ENCODE measurements at places on chromosomes 3 and 15.

- DNase-seq, result no peak
These were observed 39.5 kb downstream of the OXSR1 start for GRCh38 chr3:38204599-38205471.

DNA sequence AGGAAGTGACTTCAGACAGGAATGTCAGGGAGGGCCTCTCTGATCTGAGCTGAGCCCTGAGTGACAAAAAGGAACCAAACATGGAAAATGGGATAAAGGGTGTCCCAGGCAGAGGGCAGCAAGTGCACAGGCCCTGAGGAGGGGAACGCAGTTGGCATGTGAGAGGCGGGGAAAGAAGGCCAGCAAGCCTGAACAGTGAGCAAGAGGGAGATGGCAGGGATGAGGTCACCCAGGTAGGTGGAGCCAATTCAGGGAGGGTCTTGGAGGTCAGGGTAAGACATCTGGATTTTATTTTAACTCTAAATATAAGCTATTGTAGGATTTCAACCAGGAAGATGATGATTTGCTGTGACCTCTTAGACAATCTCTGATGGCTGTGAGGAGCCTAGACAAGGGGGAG lies 167.7 kb downstream of the LRTM1 start:
- DNase-seq, result no peak

- no peak for DNase-seq
These were observed 29.8 kb upstream of the PLA2G4E start for GRCh38 chr15:42050484-42051255.

DNA sequence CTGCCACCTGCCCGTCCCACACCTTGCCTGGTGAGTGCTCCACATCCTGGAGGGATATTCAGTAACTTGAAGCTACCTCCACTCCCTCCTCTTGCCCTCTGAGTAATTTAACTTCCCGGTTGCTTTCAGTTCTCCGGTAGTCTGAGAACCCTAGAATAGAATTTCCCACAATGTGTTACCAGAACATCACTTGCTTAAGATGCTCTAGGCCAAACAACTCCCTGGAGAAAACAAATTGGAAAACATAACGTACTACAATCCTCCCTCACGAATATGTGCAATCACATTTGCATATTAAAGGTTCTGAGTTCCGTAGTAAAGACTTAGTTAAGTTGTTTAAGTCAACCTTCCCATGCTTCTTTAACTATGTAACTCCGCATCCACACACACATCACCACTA lies 44.8 kb downstream of the SLCO2A1 start:
- DNase-seq, result no peak

DNA sequence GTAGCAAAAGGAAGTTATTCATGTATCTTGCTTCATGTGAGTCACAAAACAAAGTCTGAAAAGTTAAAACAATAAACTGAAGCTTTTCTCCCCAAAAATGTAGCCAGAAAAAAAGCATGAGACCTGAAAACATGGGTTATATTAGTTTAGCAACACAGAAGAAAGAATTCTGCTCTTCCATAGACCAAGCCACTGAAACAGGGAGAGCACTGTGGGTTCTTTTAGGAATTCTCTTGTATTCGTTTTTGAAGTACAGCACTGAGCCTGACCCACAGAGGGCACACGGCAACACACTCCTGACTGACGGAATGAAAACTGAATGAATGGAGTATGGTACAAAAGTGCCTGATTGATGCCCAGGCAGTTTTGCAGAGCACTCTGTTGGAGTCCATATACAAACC lies 66.6 kb downstream of the TM4SF4 start:
- no peak for DNase-seq

DNA sequence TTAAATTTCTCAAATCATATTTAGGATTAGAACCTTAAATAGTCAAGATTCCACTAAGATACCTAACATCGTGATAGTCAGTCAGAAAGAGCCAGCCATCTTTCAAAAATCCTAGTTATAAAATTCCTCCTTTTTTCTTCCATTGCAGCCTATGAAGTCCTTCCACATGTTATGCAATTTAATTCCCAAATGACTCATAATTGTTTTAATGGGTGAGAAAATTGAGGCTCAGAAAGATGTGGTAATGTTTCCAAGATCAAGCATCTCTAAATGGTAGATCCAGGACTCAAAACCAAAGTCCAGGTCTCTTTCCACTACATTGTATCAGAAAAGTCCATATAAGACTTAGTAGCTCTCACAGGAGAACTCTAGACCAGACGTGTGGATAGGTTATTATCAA lies 9.5 kb downstream of the CFAP44 start:
- DNase-seq, result no peak

GRCh38 chr15:73751899-73752805 lies 999 bp downstream of the INSYN1 start:
- no peak for DNase-seq

DNA sequence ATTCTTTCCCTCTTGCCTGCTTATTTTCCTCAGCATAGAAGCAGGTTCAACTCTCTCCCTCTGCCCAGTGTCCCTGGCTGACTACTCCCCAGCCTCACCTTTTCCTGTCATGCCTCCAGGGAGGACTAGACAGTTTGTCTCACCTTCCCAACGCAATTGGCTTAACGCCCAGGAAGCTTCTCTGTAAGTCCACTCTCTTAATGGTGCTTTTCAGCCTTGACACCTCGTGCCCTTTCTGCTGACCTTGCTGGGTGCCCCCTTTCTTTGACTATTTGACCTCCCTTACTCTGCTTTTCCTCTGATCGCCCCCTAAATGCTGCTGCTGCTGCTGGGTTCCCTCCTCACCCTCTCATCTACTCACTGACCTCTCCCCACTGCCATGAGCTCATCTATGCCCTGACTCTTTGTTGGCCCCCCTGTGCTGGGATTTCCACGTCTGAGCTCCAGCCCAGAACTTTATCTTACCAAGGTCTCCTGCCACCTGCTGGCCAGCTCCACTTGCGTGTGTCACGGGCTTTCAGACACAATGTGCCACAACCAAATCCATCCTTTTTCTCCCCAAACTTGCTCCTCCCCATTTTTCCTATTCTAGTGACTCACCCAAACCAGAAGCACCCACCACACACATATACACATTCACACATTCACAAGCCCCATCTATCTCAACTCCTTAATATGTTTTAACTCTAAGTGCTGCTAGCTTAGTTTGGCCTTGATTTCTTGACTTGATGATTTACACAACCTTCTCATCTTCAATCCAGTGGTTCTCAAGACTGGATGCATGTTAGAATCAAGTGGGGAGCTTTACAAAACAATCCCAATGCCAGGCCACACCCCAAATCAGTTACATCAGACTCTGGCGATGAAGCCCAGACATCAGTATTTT lies 16.6 kb downstream of the EPB42 start:
- DNase-seq, result peak; percentile 55

GRCh38 chr15:75636026-75636425 lies 4.0 kb downstream of the IMP3 start:
- DNase-seq, result no peak

DNA sequence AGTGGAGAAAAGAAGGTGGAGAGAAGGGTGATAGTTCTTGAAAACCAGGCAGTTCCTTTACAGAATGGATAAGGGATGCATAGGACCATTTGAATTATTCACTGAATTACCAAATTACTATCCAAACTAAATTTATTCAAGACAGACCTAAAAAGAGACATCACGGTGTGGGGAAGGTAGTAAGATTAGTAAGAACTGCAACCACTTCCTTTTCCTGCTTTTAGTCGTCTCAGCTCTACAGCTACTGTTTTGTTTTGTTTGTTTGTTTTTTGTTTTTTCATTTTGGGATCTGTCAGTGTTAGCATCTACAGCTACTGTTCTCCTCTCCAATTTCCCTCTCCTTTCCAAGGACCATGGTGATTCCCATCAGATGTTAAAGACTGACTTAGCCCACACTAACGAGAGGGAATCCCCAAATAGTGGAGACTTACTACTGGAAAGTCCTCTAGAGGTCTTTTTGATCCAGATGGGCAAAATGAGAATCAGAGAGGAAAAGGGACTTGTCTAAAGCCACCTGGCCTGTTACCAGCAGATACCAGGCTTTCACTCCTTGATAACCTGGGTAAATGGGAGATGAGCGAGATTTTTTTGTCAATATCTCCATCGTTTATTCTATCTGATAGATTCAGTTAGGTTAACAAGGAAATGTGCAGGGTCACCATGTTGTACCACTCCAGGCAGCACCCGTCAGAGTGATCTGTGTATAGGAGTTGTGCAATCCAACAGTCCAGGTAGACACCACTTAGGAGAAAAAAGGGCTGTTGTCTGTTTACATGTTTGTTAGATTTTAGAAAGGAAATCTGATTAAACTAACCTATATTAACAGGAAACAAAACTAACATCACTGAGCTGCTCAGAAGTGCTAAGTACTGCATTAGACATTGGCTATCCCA lies 6.0 kb downstream of the HCLS1 start:
- DNase-seq, result no peak

GRCh38 chr3:29521293-29521692 lies 240.4 kb downstream of the RBMS3 start:
- no peak for DNase-seq

DNA sequence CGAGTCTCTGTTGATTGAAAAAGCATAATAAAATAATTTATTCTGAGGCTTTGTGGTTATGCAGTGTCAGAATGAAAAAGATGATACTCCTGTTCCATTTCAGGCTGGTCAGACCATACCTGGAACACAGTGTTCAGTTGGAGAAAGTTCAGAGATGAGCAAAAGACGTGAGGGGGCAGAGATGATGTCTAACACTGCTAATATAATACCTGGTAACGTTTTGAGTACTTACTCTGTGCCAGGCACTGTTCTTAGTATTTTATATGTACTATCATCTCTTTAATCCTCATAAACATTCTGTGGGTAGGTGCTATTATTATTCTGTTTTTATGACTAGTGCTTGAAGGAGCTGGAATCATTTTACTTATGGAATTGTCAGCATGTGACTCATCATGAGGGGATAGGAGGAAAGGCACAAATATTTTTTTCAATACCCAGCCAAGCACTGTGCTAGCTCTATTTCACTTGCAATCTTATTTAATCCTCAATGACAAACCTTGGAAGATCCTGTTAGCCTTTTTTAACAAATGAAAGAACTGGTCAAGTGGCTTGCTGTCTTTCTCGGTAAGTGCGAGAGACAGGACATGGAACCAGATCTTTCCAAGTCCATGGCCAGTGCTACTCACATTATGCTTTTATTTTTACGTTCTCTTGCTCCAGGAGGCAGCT lies 31.8 kb downstream of the IQGAP1 start:
- DNase-seq, result no peak

GRCh38 chr3:105397974-105398373 lies 31.3 kb downstream of the ALCAM start:
- DNase-seq, result no peak

DNA sequence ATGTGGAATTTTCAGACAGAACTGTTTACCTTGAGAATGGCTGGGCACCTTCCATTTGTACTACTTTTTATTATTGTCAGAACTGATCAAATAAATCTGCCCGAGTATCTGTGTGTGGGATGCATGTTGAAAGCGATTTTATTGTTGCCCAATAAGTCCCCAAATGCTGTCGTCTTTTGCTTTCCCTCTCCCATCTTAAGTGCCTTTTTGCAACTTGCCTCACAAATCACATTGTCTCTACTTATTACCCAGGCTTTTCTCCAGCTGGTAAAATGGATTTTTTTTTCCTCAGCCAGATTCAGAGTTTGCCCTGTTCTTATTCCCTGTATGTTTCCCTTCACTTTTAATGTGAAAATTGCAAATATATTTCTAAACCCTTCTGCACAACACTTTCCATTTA lies 163.1 kb downstream of the CNTN4 start:
- no peak for DNase-seq

DNA sequence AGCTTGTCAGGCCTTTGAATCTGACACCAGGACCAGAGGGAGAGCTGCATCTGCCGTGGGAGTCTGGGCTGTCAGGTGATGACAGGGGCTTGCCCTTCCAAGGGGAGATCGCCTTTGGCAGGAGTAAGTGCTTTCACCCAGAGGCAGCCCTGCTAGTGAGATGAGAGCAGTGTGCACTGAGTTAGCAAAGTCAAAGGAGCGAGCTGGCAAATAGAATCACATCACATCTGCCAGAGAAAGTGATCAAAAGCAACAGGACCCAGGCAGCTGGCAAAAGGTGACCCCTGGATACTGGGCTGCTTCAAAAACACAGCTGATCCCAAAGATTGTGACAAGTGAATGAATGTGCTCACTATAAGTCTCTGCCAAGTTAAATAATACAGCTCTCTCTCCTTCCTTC lies 36.1 kb upstream of the PYDC2 start:
- no peak for DNase-seq

- DNase-seq, result no peak
These were observed 12.6 kb downstream of the FAM107A start for GRCh38 chr3:58564456-58565160.

- no peak for DNase-seq
These were observed 98.2 kb upstream of the CHD2 start for GRCh38 chr15:92801774-92802464.

GRCh38 chr3:67176396-67176795 lies 178.3 kb downstream of the KBTBD8 start:
- DNase-seq, result no peak

GRCh38 chr15:64938192-64938591 lies 26.5 kb downstream of the ANKDD1A start:
- no peak for DNase-seq

DNA sequence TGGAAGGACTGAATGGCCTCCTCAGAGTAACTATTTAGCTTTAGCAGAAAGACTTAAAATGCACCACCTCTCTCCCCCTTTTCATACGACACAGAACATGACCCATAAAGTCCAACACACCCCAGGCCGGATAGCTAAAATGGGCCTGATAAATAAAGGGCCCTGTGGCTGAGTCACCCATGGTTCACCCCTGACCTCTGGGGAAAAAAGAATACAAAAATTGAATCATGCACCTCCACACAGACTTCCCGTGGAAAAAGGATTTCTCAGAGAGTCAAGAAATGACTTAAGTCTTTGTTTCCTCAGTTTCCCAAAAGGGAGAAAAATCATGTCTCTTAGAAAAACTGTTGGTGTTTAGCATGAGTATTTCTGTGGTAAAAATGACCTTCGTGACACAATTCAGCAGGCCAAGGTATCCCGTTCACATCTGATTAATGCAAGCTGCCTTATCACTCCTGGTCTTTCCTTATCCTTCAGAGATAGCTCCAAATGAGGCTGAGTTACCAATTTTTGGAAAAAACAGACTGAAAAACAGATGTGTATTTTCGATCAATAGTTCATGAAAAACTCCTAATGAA lies 34.0 kb upstream of the ARHGEF3 start:
- no peak for DNase-seq

DNA sequence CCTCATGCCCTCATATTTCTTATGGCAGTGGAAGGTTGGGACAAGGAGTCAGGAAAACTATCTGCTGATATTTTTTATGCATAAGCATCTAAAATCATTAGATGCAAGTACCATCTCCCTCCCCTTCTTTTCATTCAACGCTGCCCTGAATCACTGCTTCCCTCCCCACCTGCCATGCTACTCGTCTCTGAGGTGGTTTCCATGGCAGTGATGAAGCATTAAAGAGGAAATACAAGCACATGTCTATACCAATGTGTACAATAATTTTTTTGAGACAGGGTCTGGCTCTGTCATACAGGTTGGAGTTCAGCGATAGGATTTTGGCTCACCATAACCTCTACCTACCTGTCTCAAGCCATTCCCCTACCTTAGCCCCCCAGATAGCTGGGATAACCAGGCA lies 67.5 kb upstream of the SETMAR start:
- no peak for DNase-seq

GRCh38 chr15:67196672-67197363 lies 57.6 kb downstream of the AAGAB start:
- DNase-seq, result no peak

GRCh38 chr3:63855333-63855940 lies 8.2 kb downstream of the THOC7 start:
- no peak for DNase-seq

All from stimulated activated CD4-positive, alpha-beta T cell treated with anti-CD3 and anti-CD28 coated beads, Interleukin-4, amount 100 ng/mL, for 1 hour (primary cell).